Stimulated activated CD4-positive, alpha-beta T cell treated with anti-CD3 and anti-CD28 coated beads, TNF-alpha, amount 100 ng/mL, for 24 hours (primary cell): ENCODE measurements at places on chromosomes 12 and 14.

GRCh38 chr14:56423544-56423943 is 156.1 kb upstream of the TMEM260 start:
- no peak for DNase-seq

DNA sequence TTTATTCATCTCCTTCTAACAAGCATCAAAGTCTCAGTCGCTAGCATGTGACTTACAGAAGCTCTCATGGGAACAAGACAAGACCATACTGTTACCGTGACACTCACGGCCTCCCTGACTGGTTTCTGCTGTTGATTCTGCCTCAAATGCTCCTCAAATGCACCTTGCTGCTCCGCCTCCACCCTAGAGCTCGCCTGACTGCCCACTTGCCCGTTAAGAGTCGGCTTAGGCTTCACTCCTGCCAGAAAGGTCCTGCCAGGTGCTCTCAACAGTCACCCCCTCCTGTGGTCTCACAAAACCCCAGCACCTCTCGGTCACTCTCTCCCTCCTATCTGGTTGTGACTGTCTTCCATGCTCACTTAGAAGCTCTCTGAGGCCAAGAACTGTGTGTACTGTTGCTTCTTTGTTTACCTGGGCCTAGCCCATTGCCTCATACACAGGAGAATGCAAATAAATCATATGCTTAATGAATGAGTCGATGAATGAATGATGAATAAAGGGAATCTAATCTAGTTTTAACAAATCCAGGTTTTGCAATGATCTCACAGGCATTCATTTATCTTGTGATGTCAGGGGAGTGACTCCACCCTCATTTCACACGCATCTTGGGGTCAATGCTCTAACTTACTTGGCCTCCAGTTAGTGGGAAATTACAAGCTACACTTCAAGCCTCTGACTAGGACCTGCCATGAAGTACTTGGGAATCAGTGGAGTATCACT is 41.3 kb downstream of the SSH1 start:
- DNase-seq: no peak

- no peak for DNase-seq
Observed at GRCh38 chr14:31421200-31421599, 850 bp upstream of the HEATR5A start.

DNA sequence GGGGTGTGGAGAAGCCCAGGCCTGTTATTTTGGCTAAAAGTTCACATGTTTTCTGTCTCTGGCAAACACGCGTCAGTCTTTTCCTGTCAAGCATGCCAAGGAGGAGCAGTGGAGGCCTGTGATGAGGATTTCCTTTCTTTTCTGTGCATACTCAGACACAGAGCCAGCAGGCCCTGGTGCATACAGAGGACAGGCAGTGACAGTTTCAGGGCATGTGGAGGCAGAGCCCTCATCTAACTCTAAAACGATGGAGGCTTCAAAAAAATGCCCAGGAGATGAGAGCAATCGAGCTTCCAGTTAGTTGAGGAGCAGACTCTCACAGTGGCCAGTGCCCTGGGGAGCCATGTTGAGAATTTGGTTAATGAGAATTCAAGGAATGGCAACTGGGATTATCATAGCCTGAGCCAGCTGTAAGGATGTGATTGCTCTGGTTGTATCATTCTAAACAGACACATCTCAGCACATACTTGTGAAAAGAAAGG is 66.5 kb downstream of the TRAFD1 start:
- DNase-seq: no peak

GRCh38 chr14:34450542-34450915 is 11.5 kb downstream of the SPTSSA start:
- DNase-seq: no peak

- no peak for DNase-seq
Observed at GRCh38 chr12:113413488-113413939, 8.7 kb upstream of the SDSL start.

DNA sequence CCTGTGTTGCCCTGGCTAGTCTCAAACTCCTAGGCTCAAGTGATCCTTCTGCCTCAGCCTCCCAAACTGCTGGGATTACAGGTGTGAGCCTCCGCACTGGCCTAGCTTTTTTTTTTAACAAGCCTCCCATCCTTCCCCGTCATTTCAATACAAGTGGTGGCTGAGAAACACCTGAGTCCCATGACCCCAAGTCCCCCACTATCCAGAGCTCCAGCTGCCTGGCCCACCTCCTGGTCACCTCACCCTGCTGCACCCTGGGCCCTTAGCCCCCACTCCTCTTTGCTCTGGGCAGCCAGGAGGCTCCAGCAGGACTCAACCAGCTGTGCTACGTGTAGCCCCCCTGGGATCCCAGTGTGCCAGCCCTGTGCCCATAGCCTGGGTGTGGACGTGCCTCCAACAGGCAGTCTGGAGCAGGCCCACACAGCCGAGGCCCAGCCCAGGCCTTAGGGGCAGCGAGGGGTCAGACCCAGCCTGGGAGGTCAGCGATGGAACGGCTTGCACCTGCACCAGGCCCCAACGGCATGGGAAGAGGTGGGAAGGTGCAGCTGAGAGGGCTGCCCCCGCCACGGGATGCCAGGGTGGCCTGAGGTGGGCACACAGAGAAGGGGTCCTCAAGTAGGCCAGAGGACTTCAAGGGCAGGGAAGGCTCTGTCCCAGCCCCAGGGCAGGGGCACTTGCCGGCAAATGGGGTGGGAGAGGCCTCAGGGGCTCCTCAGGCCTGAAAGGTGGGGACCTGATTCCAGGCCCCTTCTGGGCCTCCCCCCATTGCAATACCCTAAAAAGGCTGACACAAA is 6.5 kb downstream of the AHNAK2 start:
- DNase-seq: no peak

- no peak for DNase-seq
Observed at GRCh38 chr14:105502446-105503295, 11.6 kb downstream of the TEDC1 start.

GRCh38 chr12:42483521-42483790 is 106.1 kb downstream of the PRICKLE1 start:
- DNase-seq: no peak

DNA sequence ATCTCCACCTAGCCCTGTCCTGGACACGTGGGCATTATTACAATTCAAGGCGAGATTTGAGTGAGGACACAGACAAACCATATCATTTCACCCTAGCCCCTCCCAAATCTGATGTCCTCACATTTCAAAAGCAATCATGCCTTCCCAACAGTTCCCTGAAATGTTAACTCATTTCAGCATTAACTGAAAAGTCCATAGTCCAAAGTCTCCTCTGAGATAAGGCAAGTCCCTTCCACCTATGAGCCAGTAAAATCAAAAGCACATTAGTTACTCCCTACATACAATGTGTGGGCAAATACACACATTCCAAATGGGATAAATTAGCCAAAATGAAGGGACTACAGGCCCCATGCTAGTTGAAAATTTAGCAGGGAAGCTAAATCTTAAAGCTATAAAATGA is 546.0 kb upstream of the LMO3 start:
- DNase-seq: no peak

DNA sequence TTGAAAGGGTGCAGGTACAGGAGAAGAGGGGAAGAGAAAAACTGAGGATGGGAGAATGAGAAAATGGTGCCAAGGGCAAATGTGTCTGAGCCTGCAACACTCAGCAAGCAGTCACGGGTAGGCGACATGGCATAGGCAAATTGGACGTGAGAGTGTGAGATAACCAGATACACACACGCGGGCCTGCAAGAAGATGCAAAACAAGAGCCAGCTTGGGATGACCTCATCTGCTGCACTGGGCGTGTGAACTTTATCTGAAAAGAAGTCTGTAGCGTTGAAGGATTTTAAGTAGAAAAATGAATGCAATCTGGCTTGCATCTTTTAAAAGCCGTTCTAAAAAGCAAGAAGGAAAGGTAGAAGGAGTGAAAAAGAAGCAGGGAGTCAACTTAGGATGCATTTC is 160.4 kb downstream of the NTF3 start:
- DNase-seq: no peak
